ENCODE measurements at places on chromosomes 6 and 20.

DNA sequence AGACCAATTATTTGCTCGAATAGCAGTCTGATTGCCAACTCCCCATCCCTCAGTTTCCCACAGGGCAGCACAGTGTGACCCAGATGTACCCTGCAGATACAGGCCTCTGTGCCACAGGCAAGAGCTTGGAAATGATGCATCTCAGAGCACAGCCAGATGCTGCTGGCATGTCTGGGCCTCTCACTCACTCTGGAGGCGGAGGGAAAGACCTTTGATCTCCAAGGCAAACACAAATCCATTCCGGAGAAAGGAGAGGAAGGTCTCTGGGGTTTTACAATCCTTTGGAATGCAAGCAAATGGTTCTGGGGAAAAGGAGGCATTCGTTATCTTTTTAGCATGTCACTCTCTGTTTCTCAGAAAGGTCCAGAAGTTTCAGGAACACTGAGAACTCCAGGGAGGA, 74.2 kb downstream of the RIOK1 start:
- DNase-seq, result no peak

DNA sequence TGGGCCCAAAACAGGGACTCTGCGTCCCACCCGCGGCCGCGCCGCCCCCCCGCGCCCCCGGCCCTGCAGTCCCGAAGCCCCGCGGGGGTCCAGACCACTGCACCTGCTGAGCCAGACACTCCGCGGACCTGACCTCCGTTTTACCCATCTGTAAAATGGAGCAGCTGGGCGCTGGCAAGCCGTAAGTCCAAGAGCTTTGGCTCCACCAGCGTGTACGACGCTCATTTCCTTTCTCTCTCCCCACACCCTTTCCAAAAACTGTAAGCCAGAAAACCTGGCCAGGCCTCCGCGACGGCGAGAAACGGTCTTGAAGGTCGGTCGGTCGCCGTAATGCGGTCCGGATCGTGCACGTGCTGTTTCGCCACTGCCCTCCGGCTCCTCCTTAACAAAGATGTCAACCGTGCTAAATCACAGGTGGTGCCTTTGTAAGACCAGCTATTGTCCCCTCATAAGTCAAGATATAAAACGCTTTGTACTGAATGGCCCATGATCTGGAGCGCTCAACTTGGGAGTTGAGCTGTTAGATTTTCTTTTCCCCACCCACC, 7.8 kb upstream of the NR2E1 start:
- DNase-seq, result no peak

GRCh38 chr6:15513131-15513771, 149.6 kb downstream of the DTNBP1 start:
- no peak for DNase-seq

DNA sequence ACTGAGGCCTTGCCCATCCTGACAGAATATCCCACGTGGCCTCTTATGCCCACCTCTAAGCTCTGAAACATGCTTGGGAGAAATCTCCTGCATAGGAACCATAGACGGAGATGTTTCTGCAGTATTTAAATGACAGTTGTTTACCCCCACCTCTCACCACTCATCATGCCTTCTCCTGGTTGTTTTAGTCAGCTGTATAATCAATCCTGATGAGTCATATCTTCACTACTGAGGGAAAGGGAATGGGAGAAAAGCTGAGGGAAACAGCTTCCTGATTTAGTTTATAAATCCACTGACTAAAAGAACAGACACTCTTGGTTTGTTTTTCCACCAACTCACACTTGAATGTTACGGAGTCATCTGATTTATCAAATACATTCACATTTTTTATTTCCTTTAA, 113.2 kb upstream of the TENT5A start:
- DNase-seq, result no peak

- no peak for DNase-seq
Measured at GRCh38 chr6:133165235-133165634, 75.9 kb upstream of the EYA4 start.

DNA sequence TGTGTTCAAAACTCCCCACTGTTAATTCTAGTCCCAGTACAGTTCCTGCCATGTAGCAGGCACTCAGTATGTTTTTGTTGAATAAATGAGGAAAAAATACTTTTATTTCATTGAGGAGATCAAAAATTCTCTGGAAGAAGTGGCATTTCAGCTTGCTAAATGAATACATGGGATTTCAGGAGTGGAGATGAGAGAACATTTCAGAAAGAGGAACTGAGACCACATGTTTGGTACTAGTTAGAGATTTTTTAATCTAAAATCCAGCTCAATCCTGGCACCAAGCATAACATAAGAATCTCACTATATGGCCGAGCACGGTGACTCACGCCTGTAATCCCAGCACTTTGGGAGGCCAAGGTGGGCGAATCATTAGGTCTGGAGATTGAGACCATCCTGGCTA, 75.4 kb downstream of the BTBD9 start:
- DNase-seq, result no peak

- no peak for DNase-seq
Measured at GRCh38 chr6:16855460-16855859, 94.2 kb upstream of the ATXN1 start.

- no peak for DNase-seq
Measured at GRCh38 chr6:68635706-68636513, 828 bp downstream of the ADGRB3 start.

- no peak for DNase-seq
Measured at GRCh38 chr6:134098276-134098675, 45.9 kb upstream of the SLC2A12 start.
